Tongue (tissue), 3 donors: ENCODE measurements at places on chromosomes 6 and 20. TPM values are rescaled to one million over a fixed set of nuclear protein-coding genes. Genes with fewer than 3 reads are reported as not detected.

GMDS gene
- total RNA-seq = 25.7 TPM

SOD2 gene
- 216 TPM for total RNA-seq

FOXS1 gene
- total RNA-seq = 3.6 TPM

KCNQ2 gene
- 2.6 TPM for total RNA-seq

LIME1 gene
- 6.8 TPM for total RNA-seq

RRAGD gene
- 72.8 TPM for total RNA-seq

ELOVL4 gene
- total RNA-seq = 2.7 TPM

DACT2 gene
- total RNA-seq = 2.4 TPM

BLCAP gene
- 149 TPM for total RNA-seq

PRICKLE4 gene
- total RNA-seq = 4.4 TPM

ADGRG6 gene
- 55.9 TPM for total RNA-seq

BPI gene
- 0.21 TPM for total RNA-seq

CD93 gene
- 112 TPM for total RNA-seq

TSPO2 gene
- 1.4 TPM for total RNA-seq

HLA-DRA gene
- total RNA-seq = 43.7 TPM

GHRH gene
- not detected for total RNA-seq

IPCEF1 gene
- total RNA-seq = 1.0 TPM

F13A1 gene
- total RNA-seq = 26.0 TPM

NKX2-2 gene
- total RNA-seq = 0.21 TPM

LY6G6C gene
- 1.1 TPM for total RNA-seq

BPIFA1 gene
- 109 TPM for total RNA-seq

COL12A1 gene
- total RNA-seq = 443 TPM

GRIK2 gene
- 3.1 TPM for total RNA-seq

MAP1LC3A gene
- 23.8 TPM for total RNA-seq

DPPA5 gene
- not detected for total RNA-seq

MRPL18 gene
- total RNA-seq = 62.6 TPM

EPPIN gene
- total RNA-seq = not detected

GRM1 gene
- total RNA-seq = not detected

RBPJL gene
- total RNA-seq = not detected

CDK5RAP1 gene
- total RNA-seq = 24.3 TPM

SDCBP2 gene
- 3.6 TPM for total RNA-seq

TSHZ2 gene
- total RNA-seq = 11.8 TPM

MRPS18B gene
- total RNA-seq = 60.1 TPM

DUSP15 gene
- total RNA-seq = 0.82 TPM

TRIM10 gene
- total RNA-seq = 1.0 TPM

CLVS2 gene
- 0.10 TPM for total RNA-seq

BNIP5 gene
- total RNA-seq = not detected

MCM8 gene
- total RNA-seq = 13.5 TPM

CNR1 gene
- total RNA-seq = 0.51 TPM

BPIFB3 gene
- total RNA-seq = 11.3 TPM

OTOR gene
- 0.21 TPM for total RNA-seq

ARMC2 gene
- 2.8 TPM for total RNA-seq

OR12D3 gene
- total RNA-seq = not detected
